ENCODE measurements at places on chromosomes 3 and 15. TPM values are rescaled to one million over a fixed set of nuclear protein-coding genes. Genes with fewer than 3 reads are reported as not detected.

Gene PRSS50
- polyA plus RNA-seq = not detected

Gene RETNLB
- polyA plus RNA-seq = not detected

Gene RBP2
- polyA plus RNA-seq = not detected

Gene HYPK
- 21.5 TPM for polyA plus RNA-seq

Gene ZNF710
- polyA plus RNA-seq = not detected

Gene OR5K2
- not detected for polyA plus RNA-seq

Gene NMD3
- polyA plus RNA-seq = 19.3 TPM

Gene IL17RC
- not detected for polyA plus RNA-seq

Gene SPG11
- polyA plus RNA-seq = 34.9 TPM

Gene DPPA2
- not detected for polyA plus RNA-seq

Gene XCR1
- polyA plus RNA-seq = not detected

Gene CCNB2
- polyA plus RNA-seq = 1.4 TPM

Gene RTP4
- polyA plus RNA-seq = not detected

Gene TGM4
- polyA plus RNA-seq = not detected

Gene ZIC1
- 16.1 TPM for polyA plus RNA-seq

Gene EXD1
- 0.78 TPM for polyA plus RNA-seq

Gene SRGAP3
- polyA plus RNA-seq = 14.0 TPM

Gene SCN5A
- polyA plus RNA-seq = not detected

Gene POLQ
- 0.07 TPM for polyA plus RNA-seq

Gene FHIT
- polyA plus RNA-seq = 14.7 TPM

Gene SLC9A9
- polyA plus RNA-seq = 63.4 TPM

Gene ROPN1B
- polyA plus RNA-seq = 3.9 TPM

Gene KNG1
- not detected for polyA plus RNA-seq

Gene DNAH12
- polyA plus RNA-seq = 0.77 TPM

Gene RBM5
- polyA plus RNA-seq = 27.7 TPM

Gene CDHR4
- polyA plus RNA-seq = not detected

Gene SLC28A2
- not detected for polyA plus RNA-seq

Gene PGBD4
- polyA plus RNA-seq = 1.9 TPM

Gene GATM
- 23.8 TPM for polyA plus RNA-seq

Gene TTC23
- 0.47 TPM for polyA plus RNA-seq

Gene PTH1R
- 2.5 TPM for polyA plus RNA-seq

Gene PAQR9
- polyA plus RNA-seq = 5.6 TPM

Gene CLDN16
- polyA plus RNA-seq = not detected

Gene APBA2
- polyA plus RNA-seq = 0.50 TPM

Gene TGM5
- polyA plus RNA-seq = 0.24 TPM

Data from Purkinje cell (primary cell).